ENCODE measurements at places on chromosomes 12 and 14.

DNA sequence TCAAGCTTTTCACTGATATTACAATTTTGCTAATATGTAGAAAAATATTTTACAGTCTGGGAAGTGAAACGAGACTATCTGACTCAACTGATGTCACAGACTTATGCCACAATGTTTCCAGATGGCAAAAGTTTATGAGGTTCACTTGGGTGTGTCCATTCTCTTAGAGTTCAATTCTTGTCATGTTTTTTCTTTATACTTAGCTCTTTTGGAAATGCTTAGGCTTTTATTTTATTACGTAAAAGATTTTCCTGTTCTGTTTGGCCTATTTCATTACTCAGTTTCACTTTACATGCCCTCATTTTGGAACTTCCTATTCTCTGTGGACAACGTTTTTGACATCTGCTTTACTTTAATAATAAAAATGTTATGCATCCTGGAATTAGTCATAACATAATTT, 2.1 kb upstream of the PDZRN4 start:
- no peak for DNase-seq

DNA sequence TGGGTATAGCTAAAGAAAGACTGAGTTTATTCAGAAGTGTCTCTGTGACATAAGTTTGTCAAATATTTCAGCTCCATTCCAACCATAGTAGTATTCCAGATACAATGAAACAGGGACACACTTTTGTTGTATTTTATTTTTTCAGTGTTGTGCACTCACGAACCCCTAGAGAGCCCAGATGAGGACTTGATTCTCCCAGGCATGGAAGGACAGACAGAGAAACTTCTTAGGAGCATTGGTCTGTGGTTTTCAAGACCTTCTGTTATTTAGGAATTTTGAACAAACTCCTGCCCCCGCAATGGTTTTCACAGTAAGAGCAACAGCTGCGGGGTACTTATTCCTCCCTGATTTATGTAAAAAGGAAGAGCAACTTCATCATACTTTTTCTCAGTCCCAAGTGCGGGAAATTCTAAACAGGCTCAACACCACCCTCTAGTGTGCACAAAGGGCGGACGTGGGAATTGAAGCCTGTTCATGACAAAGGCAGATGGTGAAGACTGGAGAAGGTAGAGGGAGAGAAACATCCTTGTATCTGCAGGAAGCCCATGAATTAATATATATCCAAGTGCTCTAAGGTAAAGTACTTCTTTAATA, 147.6 kb downstream of the PAH start:
- no peak for DNase-seq

DNA sequence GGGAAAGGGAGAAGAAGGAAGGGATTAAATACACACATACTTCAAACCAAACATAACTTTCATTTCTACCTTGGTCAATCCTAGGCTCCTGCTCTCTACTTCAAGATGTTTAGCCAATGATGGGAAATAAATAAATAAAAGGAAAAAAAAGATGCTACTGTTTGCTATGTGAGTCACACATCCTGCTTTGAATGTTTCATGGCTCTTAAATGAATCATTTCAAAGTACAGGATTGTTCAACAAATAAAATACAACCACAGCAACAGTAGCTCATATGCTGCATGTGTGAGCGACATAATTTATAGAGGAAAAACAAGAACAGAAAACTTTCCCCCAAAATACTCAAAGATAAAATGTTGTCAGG, 54.3 kb upstream of the NPFF start:
- no peak for DNase-seq

DNA sequence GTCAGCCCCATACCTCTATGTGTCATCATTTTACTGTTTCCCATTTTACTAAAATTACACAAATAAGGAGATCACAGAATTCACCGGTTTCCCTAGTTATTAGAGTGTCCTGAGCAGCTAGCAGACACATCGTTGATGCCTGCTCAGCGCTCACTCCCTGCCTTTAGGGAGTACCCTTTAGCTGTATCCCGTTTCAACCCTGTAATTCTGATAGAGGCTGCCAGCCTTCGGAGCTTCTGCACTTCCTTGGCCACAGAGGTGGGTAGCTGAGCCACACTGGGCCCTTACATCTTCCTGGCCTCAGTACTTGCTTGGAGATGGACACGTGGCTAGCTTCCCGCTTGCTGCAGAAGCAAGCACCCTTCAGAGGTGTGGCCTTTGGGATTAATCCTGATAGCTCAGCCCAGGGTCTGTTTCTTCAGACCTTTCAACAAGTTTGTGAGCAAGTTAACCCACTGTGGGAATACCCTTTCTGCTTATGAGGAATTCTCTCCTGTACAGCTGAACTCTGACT, 14.3 kb upstream of the FBXW8 start:
- no peak for DNase-seq

DNA sequence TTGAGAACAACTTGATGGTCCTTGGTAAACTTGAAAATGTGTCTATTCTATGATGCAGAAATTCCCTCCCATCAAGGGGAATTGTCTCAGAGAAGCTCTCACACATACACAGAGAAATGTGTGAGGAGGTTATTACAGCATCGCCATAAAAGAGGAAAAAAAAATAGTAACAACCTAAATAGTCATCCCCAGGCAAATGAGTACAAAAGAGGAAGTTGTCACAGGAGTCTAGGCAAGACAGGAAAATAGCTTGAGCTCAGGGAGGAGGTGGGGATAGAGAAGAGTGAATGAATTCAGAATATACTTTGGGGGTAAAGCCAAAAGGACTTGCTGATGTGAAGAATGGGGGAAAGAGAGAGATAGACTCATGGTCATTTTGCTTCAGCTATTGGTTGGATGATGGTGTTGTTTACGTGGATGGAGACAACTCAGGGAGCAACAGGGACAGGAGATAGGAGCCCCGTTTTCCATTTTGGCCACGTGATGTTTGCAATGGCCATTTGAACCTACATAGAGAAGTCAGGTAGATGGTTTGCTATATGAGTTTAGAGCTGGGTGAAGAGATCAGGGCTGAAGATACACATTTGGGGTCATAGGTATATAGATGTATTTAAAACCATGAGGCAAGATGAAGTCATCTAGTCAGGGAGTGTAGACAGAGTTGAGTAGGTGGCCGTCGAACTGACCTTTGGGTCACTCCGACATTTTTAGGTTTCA, 20.3 kb downstream of the LRRC74A start:
- no peak for DNase-seq

DNA sequence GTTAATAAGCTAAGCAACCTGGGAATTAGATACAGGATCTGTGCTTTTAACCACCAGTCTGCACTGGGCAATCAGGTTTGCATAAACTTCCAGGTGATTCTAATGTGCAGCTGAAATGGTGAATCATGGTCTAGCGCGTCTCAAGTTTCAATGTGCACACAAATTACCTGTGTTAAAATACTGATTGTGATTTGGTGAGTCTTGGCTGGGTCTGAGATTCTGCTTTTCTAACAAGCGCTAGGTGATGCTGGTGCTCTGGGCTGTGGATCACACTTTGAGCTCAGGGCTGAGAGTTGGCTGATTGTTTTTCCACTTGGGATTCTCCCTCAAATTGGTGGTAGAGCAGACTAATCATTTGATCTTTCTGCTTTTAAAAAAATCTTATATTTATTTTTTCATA, 124.8 kb downstream of the C12orf75 start:
- DNase-seq = no peak

- DNase-seq = no peak
Measured at GRCh38 chr14:98477935-98478334, 794.1 kb downstream of the BCL11B start.

DNA sequence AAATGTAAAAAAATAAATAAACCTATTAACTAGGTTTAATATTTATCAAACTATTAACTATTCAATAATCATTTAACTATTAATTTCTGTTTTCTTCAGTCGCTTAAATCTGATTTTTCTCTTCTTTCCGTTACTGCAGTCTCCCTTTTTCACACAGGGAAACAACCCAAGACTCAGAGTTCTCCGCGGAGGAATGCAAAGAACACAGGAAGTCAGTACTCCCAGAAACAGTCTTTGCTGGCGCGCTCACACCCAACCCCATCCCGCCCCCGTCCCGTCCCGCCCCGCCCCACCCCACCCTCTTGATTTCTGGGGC, 351 bp upstream of the METTL17 start:
- no peak for DNase-seq

- DNase-seq = no peak
Measured at GRCh38 chr12:48263617-48264016, 60.5 kb upstream of the OR10AD1 start.

DNA sequence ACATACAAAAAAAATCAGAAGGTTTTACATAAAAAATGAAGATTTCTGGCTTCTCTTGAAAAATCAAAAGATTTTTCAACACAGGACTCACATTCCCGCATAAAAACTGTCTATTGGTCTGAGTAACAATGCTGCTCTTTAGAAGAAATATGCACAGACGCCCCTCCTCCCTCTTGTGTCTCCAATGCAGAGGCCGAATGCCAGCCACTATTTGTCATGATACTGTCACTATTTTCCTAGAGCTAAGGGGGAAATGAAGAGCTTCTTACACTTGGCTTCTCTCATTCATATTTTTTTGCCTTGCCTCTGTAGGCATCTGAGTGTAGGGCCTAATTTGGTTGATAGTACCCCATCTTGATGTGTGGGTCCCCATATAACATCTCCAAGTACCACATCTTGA, 98.0 kb downstream of the BBS10 start:
- no peak for DNase-seq

DNA sequence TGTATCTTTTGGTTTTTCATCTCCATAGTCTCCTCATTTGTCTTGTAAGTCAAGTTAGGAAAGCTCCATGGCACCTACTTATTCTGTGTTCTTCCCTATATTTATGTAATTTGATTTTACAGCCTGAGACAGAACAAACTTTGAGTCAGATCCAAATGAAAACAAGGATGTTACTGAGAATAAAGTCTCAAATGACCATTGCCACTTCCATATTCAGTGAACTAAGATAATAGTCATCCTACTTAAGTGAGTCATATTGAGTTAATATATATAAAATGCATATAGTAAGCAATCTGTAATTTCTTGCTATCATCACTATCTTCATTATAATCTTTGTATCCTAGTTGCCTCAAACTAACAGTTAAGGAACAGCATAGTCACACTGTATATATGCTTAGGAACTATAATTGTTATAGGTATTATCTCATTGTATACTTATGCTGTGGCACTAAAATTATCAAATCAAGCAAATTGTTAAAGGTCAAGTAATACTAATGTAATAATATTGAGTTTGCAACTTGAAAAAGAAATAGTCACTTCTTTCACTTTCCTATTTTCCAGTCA, 30.8 kb downstream of the TMTC3 start:
- no peak for DNase-seq

DNA sequence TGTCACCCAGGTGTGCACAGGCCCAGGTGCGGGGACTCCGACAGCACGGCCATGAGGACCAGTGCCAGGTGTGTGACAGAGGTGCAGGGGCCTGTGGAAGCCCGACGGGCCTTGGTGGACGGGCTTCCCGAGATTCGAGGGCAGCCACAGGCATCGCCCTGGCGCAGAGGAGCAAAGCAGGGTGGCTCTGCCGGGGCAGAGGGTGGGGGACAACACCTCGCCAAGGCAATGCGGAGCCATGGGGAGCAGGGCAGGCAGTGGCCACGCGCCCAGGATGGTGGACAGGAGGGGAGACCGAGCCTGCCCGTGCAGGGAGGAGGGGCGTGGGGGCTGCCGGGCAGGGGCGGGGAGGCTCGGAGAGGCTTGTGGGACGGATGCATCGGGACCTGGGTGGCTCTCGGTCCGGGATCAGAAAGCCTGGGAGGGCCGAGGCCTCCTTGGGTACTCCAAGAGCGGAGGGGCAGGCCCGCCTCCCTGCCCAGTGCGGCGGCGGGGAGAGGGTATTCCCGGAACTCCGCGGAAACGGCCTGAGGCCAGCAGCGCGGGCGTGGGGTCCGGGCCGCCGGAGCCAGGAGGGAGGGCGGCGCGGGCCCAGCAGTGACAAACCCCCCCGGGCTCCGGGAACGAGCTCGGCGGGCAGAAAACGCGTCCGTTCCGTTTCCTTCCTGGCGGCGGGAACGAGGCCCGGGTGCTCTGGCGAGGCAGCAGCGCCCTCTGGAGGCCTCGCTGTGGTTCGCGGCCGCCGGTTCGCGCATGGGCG, 1.6 kb downstream of the TMEM121 start:
- DNase-seq = peak; percentile 16

GRCh38 chr12:51028126-51028812, 2.1 kb upstream of the SLC11A2 start:
- peak; percentile 83 for DNase-seq
